SJCRH30 (cell line): ENCODE measurements at places on chromosomes 3 and 15.

GRCh38 chr15:61079529-61079928 is 149.6 kb downstream of the RORA start:
- DNase-seq, result no peak

- no peak for DNase-seq
Observed at GRCh38 chr3:67324554-67324953, 326.4 kb downstream of the KBTBD8 start.

- no peak for DNase-seq
Observed at GRCh38 chr3:115927197-115927596, 303.9 kb downstream of the GAP43 start.

- peak; percentile 40 for DNase-seq
Observed at GRCh38 chr3:67462187-67462586, 192.2 kb downstream of the SUCLG2 start.

DNA sequence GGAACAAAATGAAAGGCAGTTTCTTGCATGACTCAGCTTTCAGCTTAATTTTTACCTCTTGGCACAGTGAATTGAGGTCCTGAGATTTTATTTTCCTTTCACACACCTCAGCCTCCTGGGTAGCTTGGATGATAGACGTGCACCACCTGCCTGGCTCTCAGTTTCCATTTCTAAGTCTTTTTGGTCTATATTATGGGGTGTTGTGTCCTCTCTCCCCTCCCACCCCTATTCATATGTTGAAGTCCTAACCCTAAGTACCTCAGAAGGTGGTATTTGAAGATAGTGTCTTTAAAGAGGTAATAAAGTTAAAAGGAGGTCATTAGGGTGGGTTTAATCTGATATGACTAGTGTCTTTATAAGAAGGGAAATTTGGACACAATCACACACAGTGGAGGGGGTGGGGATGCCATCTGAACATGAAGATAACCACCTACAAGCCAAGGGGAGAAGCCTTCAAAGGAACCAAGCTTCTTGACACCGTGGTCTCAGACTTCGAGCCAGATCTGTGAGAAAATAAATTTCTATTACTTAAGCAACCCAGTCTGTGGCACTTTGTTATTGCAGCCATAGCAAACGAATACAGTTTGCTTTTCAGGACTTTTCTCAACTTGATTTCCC is 85.2 kb downstream of the STRIT1 start:
- DNase-seq, result no peak

- no peak for DNase-seq
Observed at GRCh38 chr15:52183562-52184173, 7.5 kb downstream of the GNB5 start.

DNA sequence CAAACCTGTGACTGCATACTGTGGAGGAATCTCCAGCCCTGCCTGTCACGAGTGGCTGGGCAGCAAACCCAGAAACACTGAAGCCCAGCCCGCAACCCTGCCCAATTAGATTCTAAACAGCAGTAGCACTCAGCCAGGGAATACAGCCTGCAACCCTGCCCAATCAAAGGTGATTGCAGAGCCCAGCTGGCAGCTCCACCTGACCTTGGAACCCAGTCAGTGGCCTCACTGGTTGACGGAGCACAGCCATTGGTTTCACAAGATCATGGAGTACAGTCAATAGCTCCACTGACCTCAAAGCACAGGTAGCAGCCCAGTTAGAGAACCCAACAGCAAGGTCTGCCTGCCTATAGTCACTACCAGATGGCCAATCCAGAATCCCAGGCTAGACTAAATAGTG is 35.2 kb upstream of the MYLK start:
- no peak for DNase-seq
